Progenitor cell of endocrine pancreas (in vitro differentiated cells): ENCODE measurements at places on chromosomes 6 and 20. TPM values are rescaled to one million over a fixed set of nuclear protein-coding genes. Genes with fewer than 3 reads are reported as not detected.

Gene IPCEF1
- 0.77 and 1.4 TPM in 2 replicates for total RNA-seq

Gene MUCL3
- 0.05 TPM in 1 of 2 replicates, not detected in the other for total RNA-seq

GRCh38 chr6:1574083-1574761 is 35.5 kb upstream of the FOXC1 start:
- no peaks in the 10 kb centered on the region for H3K36me3 ChIP-seq
- H3K4me1 ChIP-seq = peaks cover 6% of the 10 kb centered on the region
- no peak for DNase-seq
- H3K27ac ChIP-seq = no peak overlapping the region
- H3K27me3 ChIP-seq = peaks cover 34% of the 10 kb centered on the region

GRCh38 chr6:92706976-92707375 is 712.4 kb downstream of the EPHA7 start:
- H3K4me1 ChIP-seq = no peaks in the 10 kb centered on the region
- no peaks in the 10 kb centered on the region for H3K27me3 ChIP-seq
- DNase-seq = no peak
- H3K27ac ChIP-seq = no peak overlapping the region
- H3K36me3 ChIP-seq = no peaks in the 10 kb centered on the region

GRCh38 chr6:119655124-119655523 is 305.6 kb upstream of the MAN1A1 start:
- H3K36me3 ChIP-seq = no peaks in the 10 kb centered on the region
- no peak overlapping the region for H3K4me3 ChIP-seq
- no peak overlapping the region for H3K27ac ChIP-seq
- peaks cover 31% of the 10 kb centered on the region for H3K4me1 ChIP-seq
- DNase-seq = no peak

- no peaks in the 10 kb centered on the region for H3K36me3 ChIP-seq
- peaks cover 24% of the 10 kb centered on the region for H3K4me1 ChIP-seq
Observed at GRCh38 chr6:1802491-1803395, 193.0 kb downstream of the FOXC1 start.

- no peak for DNase-seq
- H3K4me1 ChIP-seq = peaks cover 4% of the 10 kb centered on the region
- H3K36me3 ChIP-seq = peaks cover 3% of the 10 kb centered on the region
- no peak overlapping the region for H3K27ac ChIP-seq
Observed at GRCh38 chr6:80622641-80623040, 516.2 kb downstream of the BCKDHB start.

DNA sequence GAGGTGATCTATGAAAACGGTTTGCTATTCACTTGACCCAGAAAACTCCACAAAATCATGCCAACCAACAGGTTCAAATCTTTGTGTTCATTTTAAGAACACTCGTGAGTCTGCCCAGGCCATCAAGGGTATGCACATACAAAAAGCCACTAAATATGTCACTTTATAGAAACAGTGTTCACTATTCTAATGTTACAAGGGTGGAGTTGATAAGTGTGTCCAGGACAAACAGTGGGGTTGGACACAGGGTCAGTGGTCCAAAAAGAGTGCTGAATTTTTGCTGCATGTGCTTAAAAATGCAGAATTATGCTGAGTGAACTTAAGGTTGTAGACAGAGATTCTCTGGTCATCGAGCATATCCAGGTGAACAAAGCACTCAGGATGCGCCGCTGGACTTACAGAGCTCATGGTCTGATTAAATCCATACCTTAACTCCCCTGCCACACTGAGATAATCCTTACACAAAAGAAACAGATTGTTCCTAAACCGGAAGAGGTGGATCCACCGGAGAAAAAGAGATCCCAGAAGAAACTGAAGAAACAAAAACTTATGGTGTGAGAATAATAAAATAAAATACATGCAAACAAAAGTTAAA is 23.5 kb downstream of the KIAA0408 start:
- H3K36me3 ChIP-seq = no peaks in the 10 kb centered on the region
- H3K27me3 ChIP-seq = no peaks in the 10 kb centered on the region
- DNase-seq = no peak
- H3K27ac ChIP-seq = no peak overlapping the region
- no peaks in the 10 kb centered on the region for H3K4me1 ChIP-seq
- H3K4me3 ChIP-seq = no peak overlapping the region

GRCh38 chr6:52399511-52400312 is 20.4 kb upstream of the EFHC1 start:
- DNase-seq = no peak
- H3K4me3 ChIP-seq = no peak overlapping the region
- peaks cover 16% of the 10 kb centered on the region for H3K4me1 ChIP-seq
